Glutamatergic neuron (in vitro differentiated cells): ENCODE measurements at places on chromosomes 12 and 14.

GRCh38 chr14:75563931-75564330 is 14.5 kb upstream of the FLVCR2 start:
- no peak for DNase-seq

- DNase-seq: no peak
Measured at GRCh38 chr12:31119192-31119802, 45.6 kb downstream of the DDX11 start.

- no peak for DNase-seq
Measured at GRCh38 chr12:57548488-57548887, 1.4 kb upstream of the KIF5A start.

GRCh38 chr12:46237371-46238045 is 31.3 kb downstream of the SLC38A1 start:
- DNase-seq: no peak

- no peak for DNase-seq
Measured at GRCh38 chr12:41992022-41992421, 152.7 kb downstream of the GXYLT1 start.

- DNase-seq: no peak
Measured at GRCh38 chr12:128026696-128027574, 240.0 kb upstream of the TMEM132C start.

- DNase-seq: peak; percentile 57
Measured at GRCh38 chr12:113647048-113647447, 175.4 kb upstream of the LHX5 start.

DNA sequence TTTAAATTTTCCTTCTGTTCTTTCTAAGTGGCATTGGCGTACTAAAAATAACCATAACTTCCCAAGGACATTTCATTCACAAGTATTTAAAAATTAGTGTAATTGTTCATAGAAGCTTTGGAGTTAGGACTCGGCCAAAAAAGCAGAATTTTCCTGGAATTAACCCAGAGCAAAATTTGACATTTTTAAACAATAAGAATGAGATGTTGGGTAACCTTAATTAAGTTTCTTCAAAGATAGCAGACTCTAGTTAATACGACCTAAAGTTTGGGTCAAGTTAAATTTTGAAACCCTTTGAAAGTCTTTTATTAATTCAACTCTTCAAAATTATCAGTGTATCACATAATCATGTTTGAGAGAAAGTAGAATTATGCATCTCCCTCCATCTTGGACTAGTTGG is 118.3 kb downstream of the AKAP6 start:
- no peak for DNase-seq

GRCh38 chr12:4506870-4507269 is 31.8 kb upstream of the RAD51AP1 start:
- no peak for DNase-seq

DNA sequence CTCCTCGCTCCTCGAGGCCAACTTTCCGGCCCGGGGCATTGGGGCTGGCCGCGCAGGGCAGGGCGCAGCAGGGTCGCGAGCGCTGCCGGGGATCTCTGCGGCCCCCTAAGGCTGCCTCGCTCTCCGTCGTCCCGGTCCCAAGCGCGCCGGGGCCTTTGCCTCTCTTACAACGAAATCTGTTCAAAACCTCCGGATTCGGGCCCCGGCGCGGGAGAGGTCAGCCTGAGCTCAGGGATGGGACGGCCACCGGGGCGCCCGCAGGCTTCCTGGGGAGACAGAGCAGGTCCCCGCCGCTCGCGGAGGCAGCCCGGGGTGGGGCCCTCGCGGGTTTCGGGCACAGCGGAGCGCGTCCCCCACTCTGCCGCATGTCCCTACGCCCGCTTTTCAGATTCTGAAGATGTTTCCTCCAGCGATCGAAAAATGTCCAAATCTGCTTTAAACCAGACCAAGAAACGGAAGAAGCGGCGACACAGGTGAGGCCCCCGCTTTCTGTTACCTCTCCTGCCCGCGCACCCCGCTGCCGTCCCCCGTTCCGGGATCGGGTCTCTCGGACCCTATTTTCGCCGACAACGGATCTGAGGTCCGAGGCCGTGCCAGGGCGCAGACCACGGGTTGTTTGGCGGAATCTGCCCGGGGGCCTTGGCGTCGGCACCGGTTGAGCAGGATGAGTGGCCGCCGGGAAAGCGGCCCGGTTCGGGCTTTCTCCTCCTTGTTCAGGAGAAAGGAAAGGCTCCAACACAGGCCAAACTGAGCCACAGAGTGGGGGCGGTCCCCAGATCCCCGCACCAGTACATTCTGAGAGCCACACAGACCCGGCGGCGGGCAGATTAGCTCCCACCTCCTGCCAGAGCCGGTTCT is 1.8 kb downstream of the VSX2 start:
- DNase-seq: peak; percentile 49

DNA sequence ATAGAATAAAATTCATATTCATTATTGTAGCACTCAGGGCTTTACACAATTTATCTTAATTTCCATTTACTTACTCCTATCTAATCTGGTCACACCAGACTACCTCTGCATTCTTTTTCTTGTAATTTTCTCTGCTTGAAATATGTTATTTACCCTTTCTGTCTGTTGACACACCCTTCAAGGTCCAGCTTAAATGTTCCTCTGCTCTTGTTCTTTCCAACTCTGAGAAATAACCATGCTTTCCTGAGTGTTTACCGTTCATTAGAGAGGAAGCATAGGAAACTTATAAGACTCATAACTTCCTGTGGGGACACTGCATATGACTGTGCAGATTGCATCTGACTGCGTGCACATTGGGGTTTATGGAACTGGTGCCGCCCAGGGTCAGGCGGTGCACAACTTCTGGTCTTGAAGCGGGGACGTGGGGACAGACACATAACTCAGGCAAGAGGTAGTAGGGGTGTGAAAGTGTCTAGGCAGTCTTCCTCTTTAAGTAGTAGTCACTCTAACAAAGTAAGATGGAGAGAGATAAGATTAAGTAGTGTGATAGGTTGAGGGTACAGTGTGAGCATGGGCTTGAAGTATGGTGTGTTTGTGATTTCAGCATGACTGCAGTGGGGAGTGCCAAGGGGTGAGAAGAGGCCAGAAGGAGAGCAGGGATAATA is 42.6 kb upstream of the FOXJ2 start:
- DNase-seq: no peak

DNA sequence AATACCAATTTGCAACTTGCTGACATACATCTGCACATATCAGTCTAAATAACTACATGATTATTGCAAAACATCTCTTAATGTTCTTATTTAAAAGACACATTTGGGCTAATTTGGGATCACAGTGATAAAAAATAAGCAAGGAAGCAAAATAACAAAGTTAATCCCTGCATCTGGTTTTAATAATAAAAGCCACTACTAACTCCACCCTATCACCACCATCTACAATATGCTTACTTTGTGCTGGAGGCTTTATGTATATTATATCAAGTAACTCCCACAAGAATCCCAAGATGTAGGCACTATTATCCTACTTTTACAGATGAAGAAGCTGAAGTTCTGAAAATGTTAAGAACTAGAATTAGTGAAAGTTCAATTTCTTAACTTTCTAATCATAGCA is 45.7 kb downstream of the TAOK3 start:
- no peak for DNase-seq

- no peak for DNase-seq
Measured at GRCh38 chr12:85392508-85392907, 112.5 kb downstream of the ALX1 start.

DNA sequence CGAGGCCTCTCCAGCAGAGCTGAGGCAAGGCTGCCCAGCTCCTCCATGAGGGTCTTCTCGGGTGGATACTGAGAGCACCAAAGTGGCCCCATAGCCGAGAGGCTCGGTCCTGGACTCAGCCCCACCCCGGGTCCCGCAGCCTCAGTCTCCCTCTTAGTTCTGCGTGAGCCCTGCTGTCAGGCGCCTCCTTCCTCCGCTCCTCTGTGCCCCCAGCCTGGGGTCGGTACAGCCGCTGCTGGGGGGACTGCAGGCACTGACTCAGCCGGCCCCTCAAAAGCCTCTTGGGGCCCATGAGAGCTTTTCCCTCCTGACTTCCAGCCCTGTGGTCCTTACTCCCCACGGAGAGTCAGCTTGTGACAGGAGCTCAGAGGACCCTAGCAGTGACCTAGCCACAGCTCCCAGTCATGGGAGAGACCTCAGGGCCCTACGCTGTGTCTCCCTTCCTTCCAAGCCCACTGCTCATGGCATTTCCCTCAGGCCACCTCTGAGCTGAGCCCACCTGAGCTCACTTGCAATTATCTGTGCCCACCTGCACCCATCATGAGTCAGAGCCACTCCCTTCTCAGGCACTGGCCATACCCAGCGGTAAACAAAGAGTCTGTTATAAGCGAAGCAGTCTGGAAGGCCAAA is 295.0 kb upstream of the RTL1 start:
- DNase-seq: no peak

DNA sequence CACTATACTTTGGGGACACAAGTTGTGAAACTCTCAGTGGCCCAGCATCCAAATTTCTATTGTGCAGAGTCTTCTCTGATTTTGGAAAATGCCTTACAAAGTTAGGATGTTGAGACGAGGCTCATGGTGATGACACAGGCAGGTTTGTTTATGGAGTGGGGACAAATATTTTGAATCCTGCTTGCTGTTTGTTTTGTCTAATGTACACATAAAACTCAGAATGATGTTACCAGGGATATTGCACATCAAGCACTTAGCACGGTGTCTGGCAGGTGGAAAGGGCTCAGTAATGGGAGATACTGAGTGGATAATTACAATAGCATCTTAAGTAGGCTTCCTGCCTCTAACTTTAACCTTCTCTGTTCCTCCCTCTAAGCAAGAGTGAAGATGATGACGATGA is 628.9 kb upstream of the TBX3 start:
- no peak for DNase-seq

GRCh38 chr12:68614105-68614679 is 3.5 kb downstream of the RAP1B start:
- no peak for DNase-seq

GRCh38 chr12:43436597-43436996 is 115.4 kb downstream of the ADAMTS20 start:
- no peak for DNase-seq

DNA sequence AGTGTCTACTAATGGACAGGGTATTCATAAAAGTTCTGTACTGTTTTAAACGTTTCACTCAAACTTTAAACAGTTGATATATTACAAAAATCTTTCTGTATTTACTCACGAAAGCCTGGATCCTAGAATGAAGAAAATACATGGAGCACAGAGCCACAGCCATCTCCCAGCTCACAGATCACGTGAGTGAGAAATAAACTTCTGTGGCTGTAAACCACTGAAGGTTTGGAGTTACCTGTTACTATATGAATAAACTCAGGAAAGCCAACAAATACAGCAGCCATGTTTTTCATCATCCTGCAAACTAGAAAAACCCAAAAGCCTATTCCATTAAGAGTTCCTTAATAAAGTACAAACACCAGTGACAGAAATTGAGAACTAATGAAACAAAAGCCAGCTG is 867 bp upstream of the TDG start:
- DNase-seq: no peak

DNA sequence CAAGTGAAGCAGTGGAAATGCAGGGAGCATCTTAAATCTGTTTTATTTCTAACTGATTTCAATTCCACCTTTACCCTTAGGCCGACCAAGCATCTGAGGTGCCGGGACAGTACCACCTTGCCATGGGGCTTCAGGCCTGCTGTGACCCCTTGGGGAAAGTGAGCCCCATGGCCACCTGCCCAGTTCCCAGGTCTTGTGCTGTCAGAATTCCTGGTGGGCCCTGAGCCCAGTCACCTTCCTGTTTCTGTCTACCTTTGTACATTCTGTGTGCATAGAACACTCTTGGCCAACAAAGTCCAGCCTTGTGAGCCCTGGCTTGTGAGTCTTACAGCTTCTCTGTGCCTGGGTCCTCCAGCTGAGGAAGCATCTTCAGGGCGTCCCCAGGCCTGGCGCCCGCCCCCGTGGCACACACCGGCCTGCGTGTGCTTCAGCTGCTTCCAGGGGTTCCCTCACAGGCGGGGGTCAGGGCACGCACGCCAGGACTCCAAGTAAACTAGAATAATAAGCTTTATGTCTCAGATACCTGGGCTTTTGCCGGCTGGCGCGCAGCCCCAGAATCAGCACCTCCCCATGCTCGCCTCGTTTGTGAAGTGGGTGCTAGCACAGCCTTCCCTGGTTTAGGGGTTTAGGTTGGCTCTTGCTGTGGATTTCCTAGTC is 10.3 kb downstream of the ZFYVE21 start:
- DNase-seq: no peak

- no peak for DNase-seq
Measured at GRCh38 chr14:25215607-25216006, 165.7 kb upstream of the STXBP6 start.

DNA sequence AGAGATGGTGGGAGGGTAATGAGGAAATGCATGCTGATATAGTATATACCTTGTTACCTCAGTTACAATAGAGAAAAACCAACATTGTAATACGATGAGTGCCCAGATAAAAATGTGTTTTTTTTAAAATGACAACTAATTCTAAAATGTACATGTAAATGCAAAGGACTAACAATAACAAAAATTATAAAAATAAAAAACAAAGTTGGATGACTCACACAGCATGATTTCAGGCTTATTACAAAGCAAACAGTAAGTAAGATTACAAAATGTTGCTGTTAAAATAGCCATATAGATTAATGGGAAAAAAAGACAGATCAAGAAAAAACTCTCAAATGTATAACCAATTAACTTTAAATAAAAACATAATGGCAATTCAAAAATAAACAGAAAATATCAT is 1099.4 kb downstream of the FSCB start:
- no peak for DNase-seq

DNA sequence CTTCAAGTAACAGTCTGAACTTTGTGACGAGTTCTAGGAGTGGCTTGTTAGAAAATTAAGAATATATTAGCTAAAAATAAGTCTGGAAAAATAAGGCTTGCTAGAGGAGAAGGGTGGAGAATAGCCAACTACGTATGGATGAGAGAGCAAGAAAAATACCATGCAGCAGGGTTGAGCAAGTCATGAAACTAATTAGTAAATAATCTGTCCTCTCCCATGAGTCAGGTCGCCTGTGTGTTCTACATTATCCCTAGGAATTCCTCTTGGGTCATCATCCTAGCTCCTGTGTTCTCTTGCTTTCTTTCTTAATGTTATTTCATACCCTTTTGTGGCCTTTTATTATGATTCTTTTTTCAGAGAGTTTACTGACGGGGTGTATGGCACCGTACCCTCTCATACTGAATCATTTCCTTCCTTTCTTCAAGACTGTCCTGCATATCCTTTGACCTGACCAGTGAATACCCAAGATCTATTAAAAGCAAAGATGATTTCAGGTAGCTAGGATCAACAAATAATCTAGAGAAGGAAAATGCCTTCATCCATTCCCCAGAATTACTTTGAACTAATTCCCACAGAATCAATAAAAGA is 177.2 kb upstream of the NPAS3 start:
- no peak for DNase-seq

- DNase-seq: no peak
Measured at GRCh38 chr12:52419656-52420055, 13.5 kb upstream of the KRT82 start.

DNA sequence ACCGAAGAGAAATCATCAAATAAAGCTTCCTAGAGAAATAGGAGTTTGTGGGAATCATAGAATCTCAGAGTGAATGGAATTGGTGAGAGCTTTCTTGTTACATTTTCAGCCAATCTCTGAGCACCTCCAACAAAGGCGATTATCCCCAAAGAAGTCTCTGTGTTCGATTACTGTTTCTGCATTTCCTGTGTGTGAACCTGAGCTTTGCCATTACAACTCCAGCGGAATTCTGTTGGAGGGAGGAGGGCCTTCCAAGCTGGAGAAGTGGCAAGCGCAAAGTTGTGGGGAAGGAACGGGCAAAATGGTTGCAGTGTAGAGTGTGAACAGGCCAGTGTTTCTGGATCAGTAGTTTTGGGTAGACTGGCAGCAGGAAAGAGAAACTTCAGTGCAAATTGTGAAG is 23.1 kb downstream of the TMEM117 start:
- no peak for DNase-seq

- DNase-seq: no peak
Measured at GRCh38 chr12:124013073-124013472, 40.1 kb downstream of the ZNF664 start.
